ENCODE measurements at places on chromosomes 4 and X. TPM values are rescaled to one million over a fixed set of nuclear protein-coding genes. Genes with fewer than 3 reads are reported as not detected.

The SLC39A8 gene
- total RNA-seq: 211 TPM

The SPATA4 gene
- total RNA-seq: not detected

The ADH4 gene
- not detected for total RNA-seq

The HHIP gene
- 0.46 TPM for total RNA-seq

The RAP2C gene
- 50.0 TPM for total RNA-seq

The FSTL5 gene
- total RNA-seq: 0.08 TPM

The DMD gene
- total RNA-seq: 5.5 TPM

The CXorf65 gene
- not detected for total RNA-seq

The GRID2 gene
- 11.6 TPM for total RNA-seq

The HPGDS gene
- 0.33 TPM for total RNA-seq

The HADH gene
- total RNA-seq: 26.6 TPM
